ENCODE measurements at places on chromosomes 7 and 10.

- peak; percentile 81 for DNase-seq
Measured at GRCh38 chr10:74056050-74056818, 58.3 kb downstream of the VCL start.

GRCh38 chr10:93160829-93161228, 87.1 kb downstream of the CYP26A1 start:
- DNase-seq, result peak; percentile 76

- no peak for DNase-seq
Measured at GRCh38 chr7:142094861-142095260, 16.7 kb upstream of the MGAM2 start.

DNA sequence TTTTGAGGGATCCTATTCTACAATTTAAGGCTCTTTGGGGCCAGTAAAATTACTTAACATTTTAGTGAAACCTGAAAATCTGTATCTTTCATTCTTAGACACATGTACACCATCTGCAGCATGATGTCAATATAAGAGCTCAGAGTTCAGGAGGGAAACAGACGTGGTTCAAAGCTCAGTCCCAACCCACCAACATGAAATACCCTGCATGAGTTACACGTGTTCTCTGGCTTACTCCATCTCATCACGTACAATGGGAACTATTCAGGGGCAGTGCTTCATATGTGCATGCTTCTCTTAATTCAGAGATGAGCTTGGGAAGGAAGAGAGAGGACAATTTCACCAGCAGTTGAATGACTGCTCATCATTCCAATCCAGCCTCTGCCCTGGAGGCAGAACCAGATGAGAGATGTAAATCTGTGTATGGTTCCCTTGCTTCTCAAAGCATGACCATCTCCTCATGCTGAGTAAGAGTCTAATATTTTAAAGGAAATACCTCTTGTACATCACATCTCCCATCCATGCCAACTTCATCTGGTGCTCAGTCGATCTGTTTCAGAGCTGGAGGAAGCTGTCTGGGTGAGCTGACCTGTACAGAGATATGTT, 29.0 kb upstream of the ADAM12 start:
- DNase-seq, result no peak

- DNase-seq, result peak; percentile 80
Measured at GRCh38 chr7:101133621-101134398, 6.9 kb downstream of the SERPINE1 start.
